ENCODE measurements at places on chromosomes 16 and 17. TPM values are rescaled to one million over a fixed set of nuclear protein-coding genes. Genes with fewer than 3 reads are reported as not detected.

CACNB1 gene
- total RNA-seq: 24.1 TPM

ALDH3A1 gene
- not detected for total RNA-seq

KCNG4 gene
- not detected for total RNA-seq

RAB11FIP4 gene
- 20.8 TPM for total RNA-seq

GRCh38 chr17:27459433-27459832 lies 3.2 kb downstream of the KSR1 start:
- DNase-seq: no peak
- peaks cover 58% of the 10 kb centered on the region for H3K4me1 ChIP-seq
- H3K27ac ChIP-seq: no peak overlapping the region
- peak overlapping the region; percentile 26 for H3K4me3 ChIP-seq

GRCh38 chr16:57741660-57742191 lies 6.2 kb downstream of the KATNB1 start:
- no peak for DNase-seq
- H3K4me1 ChIP-seq: peaks cover 9% of the 10 kb centered on the region
- H3K36me3 ChIP-seq: peaks cover 5% of the 10 kb centered on the region
- no peak overlapping the region for H3K27ac ChIP-seq

DNA sequence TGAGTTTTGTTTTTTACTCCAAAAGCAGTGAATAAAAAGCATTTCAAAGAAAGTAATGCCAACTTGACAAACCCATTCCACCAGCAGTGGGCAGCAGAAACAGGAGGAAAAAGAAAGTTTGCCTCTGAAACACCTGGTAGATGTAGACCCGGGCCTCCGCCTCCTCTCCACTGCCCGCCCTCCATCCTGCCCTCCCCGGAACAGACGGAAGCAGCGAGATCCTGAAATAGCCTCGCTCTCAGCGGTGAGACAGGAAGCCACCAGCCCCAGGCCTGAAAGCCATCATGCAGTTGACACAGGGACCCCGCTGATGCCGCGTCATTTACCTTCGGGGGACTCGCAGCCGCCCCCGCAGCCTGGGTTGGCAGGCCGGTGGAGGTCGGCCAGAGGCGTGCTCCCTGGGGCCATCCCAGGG lies 67.8 kb downstream of the C16orf78 start:
- H3K27me3 ChIP-seq: peaks cover 6% of the 10 kb centered on the region
- no peak overlapping the region for H3K27ac ChIP-seq
- peak; percentile 63 for DNase-seq
- H3K4me1 ChIP-seq: peaks cover 9% of the 10 kb centered on the region

DNA sequence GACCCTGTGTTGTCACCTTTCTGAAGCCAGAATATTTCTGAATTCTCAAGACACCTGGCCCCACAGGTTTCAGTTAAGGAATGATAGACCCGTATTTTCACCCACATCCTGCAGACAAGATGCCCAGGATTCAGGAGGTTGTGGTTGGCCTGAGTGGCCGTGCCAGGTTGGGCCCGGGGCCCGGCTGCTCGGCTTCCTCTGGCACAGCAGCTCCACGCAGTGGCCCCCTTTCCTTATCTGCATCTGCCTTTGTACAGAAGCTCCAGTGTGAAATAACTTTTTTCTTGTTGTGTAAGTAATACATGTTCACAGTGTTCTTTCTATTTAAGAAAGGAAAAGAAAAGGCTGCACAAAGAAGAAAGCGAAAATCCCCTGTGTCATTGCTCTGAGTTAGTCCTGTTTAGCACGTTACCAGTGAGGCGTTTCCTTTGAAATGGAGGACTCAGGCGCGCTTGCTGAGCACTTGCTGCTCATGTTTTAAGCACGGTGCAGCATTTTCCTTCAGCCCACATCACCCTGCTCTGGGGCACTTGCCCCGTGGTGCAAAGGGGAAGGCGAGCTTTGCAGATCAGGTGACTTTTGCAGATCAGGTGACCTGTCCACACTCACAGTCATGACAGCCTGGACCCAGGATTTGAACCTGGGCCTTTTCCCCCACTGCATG lies 12.8 kb downstream of the ZC3H18 start:
- peaks cover 67% of the 10 kb centered on the region for H3K36me3 ChIP-seq
- H3K4me3 ChIP-seq: no peak overlapping the region
- H3K4me1 ChIP-seq: peaks cover 25% of the 10 kb centered on the region
- DNase-seq: no peak
- no peaks in the 10 kb centered on the region for H3K27me3 ChIP-seq

- no peaks in the 10 kb centered on the region for H3K4me1 ChIP-seq
- no peak for DNase-seq
- H3K4me3 ChIP-seq: no peak overlapping the region
Observed at GRCh38 chr17:79948406-79948944, 87.2 kb downstream of the TBC1D16 start.

DNA sequence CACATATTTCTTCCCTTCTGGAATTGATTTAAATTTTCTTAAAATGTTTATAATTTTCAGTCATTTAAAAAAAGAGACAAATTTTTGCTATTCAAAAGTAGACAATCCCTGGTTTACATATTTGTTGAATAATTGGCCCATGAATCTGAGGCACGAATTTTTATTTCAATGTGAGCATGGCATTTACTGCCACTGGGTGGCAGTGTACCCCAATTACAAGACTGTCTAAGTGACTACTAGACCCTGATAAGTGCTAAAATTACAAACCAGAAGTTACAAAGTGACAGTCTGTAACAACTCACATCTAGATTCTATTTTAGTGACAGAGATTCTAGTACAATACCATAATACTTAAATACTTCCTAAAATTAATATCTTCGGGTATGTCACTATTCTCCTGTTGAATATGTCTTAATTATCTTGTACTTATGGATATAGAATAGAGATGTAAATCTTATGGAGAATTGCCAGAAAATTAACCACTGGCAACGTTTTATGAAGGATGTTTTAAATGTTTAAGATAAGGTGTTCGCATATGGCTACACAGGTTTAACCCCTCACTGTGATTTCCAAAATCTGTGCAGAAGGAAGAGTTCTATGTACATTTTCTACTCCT lies 235.8 kb downstream of the MAP2K4 start:
- H3K27ac ChIP-seq: no peak overlapping the region
- no peaks in the 10 kb centered on the region for H3K36me3 ChIP-seq
- H3K4me1 ChIP-seq: no peaks in the 10 kb centered on the region
- no peaks in the 10 kb centered on the region for H3K27me3 ChIP-seq
- DNase-seq: no peak

GRCh38 chr17:42409523-42410318 lies 13.3 kb downstream of the CAVIN1 start:
- no peak for DNase-seq
- peaks cover 3% of the 10 kb centered on the region for H3K4me1 ChIP-seq
- no peaks in the 10 kb centered on the region for H3K36me3 ChIP-seq

DNA sequence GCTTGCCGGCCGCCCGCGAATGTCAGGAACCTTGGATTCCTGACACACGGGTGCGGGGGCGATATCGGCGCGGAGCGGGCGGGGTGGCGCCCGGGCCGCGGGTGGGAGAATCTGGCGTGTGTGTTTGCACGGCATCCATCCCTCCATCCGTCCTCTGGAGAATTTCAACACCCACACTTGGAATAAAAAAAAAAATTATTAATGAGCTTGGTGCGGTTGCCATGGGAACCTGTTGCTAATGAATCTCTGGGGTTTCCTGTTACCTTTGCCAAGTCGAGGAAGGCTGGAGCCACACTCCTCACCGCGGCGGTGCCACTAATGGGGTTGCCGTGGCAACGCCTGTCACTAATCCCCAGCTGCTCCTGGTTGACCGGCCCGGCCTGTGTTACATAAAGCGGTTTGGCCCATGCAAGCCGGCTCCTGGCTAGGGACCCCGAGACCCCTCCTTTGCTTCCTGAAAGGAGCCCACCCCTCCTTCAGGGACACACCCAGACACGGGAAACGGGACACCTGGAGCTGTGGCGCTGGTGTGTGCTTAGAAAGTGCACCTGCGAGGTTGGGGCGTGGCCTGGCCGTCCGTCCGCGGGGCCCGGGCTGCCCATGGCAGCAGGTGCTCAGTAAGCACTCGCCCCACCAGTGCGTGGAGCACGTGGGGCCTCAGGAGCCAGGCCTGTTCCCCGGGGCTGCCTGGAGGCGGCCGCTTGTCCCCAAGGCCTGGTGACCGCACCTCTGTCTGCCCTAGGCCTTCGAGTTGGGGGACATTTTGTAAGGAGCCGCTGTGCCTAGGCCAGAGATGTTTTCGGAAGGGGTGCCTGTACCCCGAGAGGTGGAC lies 14.6 kb downstream of the CACNA1H start:
- no peak overlapping the region for H3K4me3 ChIP-seq
- no peaks in the 10 kb centered on the region for H3K36me3 ChIP-seq
- H3K27me3 ChIP-seq: no peaks in the 10 kb centered on the region
- DNase-seq: no peak

- H3K4me3 ChIP-seq: no peak overlapping the region
- H3K27me3 ChIP-seq: no peaks in the 10 kb centered on the region
- peaks cover 34% of the 10 kb centered on the region for H3K4me1 ChIP-seq
- DNase-seq: no peak
- H3K27ac ChIP-seq: no peak overlapping the region
Observed at GRCh38 chr17:35171834-35172233, 22.4 kb downstream of the SLC35G3 start.

- no peak overlapping the region for H3K27ac ChIP-seq
- no peak overlapping the region for H3K4me3 ChIP-seq
- H3K27me3 ChIP-seq: no peaks in the 10 kb centered on the region
Observed at GRCh38 chr17:77312786-77313599, 172.2 kb downstream of the SEC14L1 start.

GRCh38 chr17:41848788-41849187 lies 11.2 kb downstream of the KLHL10 start:
- DNase-seq: no peak
- H3K4me1 ChIP-seq: peaks cover 26% of the 10 kb centered on the region
- no peak overlapping the region for H3K27ac ChIP-seq
- H3K36me3 ChIP-seq: peaks cover 55% of the 10 kb centered on the region
- H3K27me3 ChIP-seq: no peaks in the 10 kb centered on the region
- no peak overlapping the region for H3K4me3 ChIP-seq

GRCh38 chr16:27245276-27246172 lies 23.0 kb downstream of the NSMCE1 start:
- peaks cover 83% of the 10 kb centered on the region for H3K36me3 ChIP-seq
- H3K27me3 ChIP-seq: no peaks in the 10 kb centered on the region
- H3K4me1 ChIP-seq: peaks cover 90% of the 10 kb centered on the region
- peak overlapping the region; percentile 91 for H3K27ac ChIP-seq
- DNase-seq: peak; percentile 69

DNA sequence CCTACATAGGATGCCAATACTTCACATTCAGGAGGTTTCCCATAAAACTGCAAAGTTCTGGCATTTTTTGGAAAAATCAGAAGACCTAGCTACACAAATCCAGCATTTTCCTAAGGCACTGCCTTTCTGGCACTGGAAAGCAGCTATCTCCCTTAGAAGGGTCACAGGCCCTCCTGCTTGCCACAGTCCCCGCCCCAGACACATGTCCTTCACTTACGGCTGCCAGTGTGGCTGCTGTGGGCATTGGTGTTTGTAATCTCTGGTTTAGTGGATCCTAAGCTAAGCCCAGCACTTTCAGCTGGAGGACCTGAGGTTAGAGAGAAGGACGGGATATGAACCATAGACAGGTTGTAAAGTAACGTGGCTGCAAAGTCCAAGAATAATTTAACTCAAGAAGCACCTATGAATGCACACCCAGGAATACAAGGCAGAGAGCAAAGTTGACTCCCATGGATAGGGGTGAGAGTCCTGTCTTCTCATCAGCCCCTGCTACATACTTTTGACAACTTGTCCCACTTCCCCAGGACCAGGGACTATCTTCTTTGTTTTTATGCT lies 100.0 kb downstream of the XYLT1 start:
- H3K27me3 ChIP-seq: no peaks in the 10 kb centered on the region
- peaks cover 18% of the 10 kb centered on the region for H3K36me3 ChIP-seq
- peaks cover 83% of the 10 kb centered on the region for H3K4me1 ChIP-seq

GRCh38 chr16:12410837-12411490 lies 392.7 kb downstream of the CPPED1 start:
- H3K4me1 ChIP-seq: peaks cover under 1% of the 10 kb centered on the region
- no peaks in the 10 kb centered on the region for H3K36me3 ChIP-seq
- no peak overlapping the region for H3K4me3 ChIP-seq
- no peak overlapping the region for H3K27ac ChIP-seq
